Kidney (tissue), 22 donors: ENCODE measurements at places on chromosomes 7 and 10. TPM values are rescaled to one million over a fixed set of nuclear protein-coding genes. Genes with fewer than 3 reads are reported as not detected.

The HOXA11 gene
- total RNA-seq: 5.2 TPM

The FANK1 gene
- 13.4 TPM for total RNA-seq

The PRKAR2B gene
- total RNA-seq: 6.9 TPM

The ARID5B gene
- 77.9 TPM for total RNA-seq

The METTL27 gene
- total RNA-seq: 19.3 TPM

The HKDC1 gene
- total RNA-seq: 27.4 TPM

The AGR2 gene
- 164 TPM for total RNA-seq

The RAB19 gene
- total RNA-seq: 11.5 TPM

The TRIL gene
- total RNA-seq: 6.1 TPM

The ADD3 gene
- 79.2 TPM for total RNA-seq

- DNase-seq: no peak
- H3K4me3 ChIP-seq: no peak overlapping the region
- no peak overlapping the region for H3K27ac ChIP-seq
- H3K36me3 ChIP-seq: no peaks in the 10 kb centered on the region
- no peaks in the 10 kb centered on the region for H3K4me1 ChIP-seq
- no peaks in the 10 kb centered on the region for H3K27me3 ChIP-seq
Observed at GRCh38 chr7:96297876-96298275, 24.0 kb downstream of the SLC25A13 start.

GRCh38 chr10:102111276-102111675, 8.9 kb downstream of the LDB1 start:
- no peak overlapping the region for H3K4me3 ChIP-seq
- no peaks in the 10 kb centered on the region for H3K27me3 ChIP-seq
- no peak for DNase-seq
- peaks cover 38% of the 10 kb centered on the region for H3K36me3 ChIP-seq
- H3K4me1 ChIP-seq: peaks cover 25% of the 10 kb centered on the region

DNA sequence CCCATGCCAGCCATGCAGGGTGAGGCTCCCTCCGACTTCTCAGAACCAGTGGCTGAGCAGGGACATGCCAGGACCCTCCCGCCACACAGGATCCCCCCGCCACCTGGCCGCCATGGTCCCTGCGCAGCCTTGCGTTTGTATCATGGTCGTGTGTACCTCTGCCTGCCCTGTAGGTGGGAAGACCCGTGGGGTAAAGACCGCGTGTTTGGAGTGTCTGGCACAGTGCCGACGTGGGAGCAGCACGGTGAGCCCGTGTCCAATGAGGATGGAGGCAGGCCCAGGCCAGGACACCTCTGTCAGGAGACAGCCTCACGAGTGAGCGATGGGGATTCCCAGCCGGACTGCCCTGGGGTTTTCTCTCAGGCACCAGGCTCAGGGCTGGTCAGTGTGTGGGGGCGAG, 31.9 kb downstream of the NKX6-2 start:
- no peak overlapping the region for H3K27ac ChIP-seq
- no peaks in the 10 kb centered on the region for H3K27me3 ChIP-seq
- H3K4me3 ChIP-seq: no peak overlapping the region
- no peak for DNase-seq

DNA sequence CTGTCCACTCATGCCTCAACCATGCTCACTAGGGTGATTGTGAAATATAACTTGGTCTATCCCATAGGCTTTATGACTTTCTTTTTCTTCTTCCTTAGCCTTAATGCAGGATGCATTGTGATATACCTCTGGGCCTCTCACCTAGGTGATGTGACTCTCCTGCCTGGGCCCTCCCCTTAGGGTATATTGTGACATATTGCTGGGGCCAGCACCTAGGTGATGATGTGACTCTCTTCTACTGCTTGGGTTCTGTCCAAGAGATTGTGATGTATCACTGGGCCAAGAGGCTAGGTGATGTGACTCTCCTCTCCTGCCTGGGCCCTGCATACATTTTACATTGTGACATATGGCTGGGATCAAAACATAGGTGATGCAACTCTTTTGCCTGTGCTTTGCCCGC, 14.7 kb upstream of the ZNF107 start:
- no peaks in the 10 kb centered on the region for H3K27me3 ChIP-seq
- DNase-seq: no peak
- H3K4me1 ChIP-seq: no peaks in the 10 kb centered on the region

DNA sequence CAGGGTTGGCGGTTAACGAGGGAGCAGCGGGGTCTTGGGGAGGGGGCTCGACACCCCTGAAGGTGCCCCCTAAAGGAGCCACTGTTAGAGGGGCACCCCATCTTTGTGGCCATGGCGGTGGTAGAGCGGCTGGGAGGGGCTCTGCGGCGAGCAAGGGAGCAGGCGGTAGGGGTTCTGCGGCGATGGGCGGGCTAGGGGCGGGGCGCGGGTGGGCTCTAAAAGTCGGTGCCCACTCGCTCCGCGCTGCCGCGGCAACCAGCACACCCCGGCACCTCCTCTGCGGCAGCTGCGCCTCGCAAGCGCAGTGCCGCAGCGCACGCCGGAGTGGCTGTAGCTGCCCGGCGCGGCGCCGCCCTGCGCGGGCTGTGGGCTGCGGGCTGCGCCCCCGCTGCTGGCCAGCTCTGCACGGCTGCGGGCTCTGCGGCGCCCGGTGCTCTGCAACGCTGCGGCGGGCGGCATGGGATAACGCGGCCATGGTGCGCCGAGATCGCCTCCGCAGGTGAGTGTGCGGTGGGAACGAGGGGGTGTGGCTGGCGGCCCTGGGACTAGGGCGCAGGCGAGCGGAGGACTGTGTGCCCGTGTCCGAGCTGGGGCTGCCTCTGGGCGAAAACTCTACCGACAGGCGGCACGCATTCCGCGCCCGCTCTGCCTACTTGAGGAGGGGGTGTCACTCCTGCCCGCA, at the start of gene MEST:
TSS of gene MEST (plus strand) at position 245 of the 682 bp plus-strand sequence. CDS start at position 474, 229 bp downstream.
- peaks cover 14% of the 10 kb centered on the region for H3K4me1 ChIP-seq
- H3K36me3 ChIP-seq: no peaks in the 10 kb centered on the region
- peak; percentile 78 for DNase-seq
- peak within 1 kb of the TSS; percentile 57 for H3K4me3 ChIP-seq
- H3K27ac ChIP-seq: peak within 1 kb of the TSS; percentile 40
- no peaks in the 10 kb centered on the region for H3K27me3 ChIP-seq

DNA sequence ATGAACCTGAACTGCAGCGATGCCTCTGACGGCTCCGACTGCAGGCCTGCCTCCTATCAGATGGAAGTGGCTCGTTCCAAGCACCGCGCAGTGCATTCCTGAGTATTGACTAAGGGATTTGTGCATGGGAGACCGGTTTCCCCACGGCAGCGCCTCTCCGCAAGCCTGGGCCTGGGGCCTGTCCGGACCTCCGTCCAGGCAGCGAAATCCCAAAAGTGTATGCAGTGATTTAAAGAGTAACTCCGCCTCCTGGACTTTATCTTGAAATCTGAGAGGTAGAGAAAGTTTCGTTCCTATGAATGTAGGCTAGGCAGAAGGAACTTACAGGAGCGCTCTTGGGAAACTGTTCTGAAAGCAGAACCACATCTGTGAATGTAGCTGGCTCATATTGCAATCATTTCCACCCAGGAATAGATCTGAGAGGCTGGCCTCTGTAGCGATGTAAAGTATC, 106.2 kb upstream of the CELF2 start:
- H3K36me3 ChIP-seq: no peaks in the 10 kb centered on the region
- peaks cover 2% of the 10 kb centered on the region for H3K4me1 ChIP-seq
- no peaks in the 10 kb centered on the region for H3K27me3 ChIP-seq
- H3K27ac ChIP-seq: no peak overlapping the region
- no peak overlapping the region for H3K4me3 ChIP-seq
- peak; percentile 89 for DNase-seq

- peaks cover 8% of the 10 kb centered on the region for H3K4me1 ChIP-seq
- H3K36me3 ChIP-seq: no peaks in the 10 kb centered on the region
- H3K27me3 ChIP-seq: no peaks in the 10 kb centered on the region
- no peak for DNase-seq
- no peak overlapping the region for H3K27ac ChIP-seq
Observed at GRCh38 chr7:5629941-5630340, 151.5 kb downstream of the RNF216 start.

GRCh38 chr7:50262916-50263690, 41.4 kb upstream of the IKZF1 start:
- DNase-seq: no peak
- H3K4me3 ChIP-seq: no peak overlapping the region
- H3K36me3 ChIP-seq: no peaks in the 10 kb centered on the region
- no peaks in the 10 kb centered on the region for H3K4me1 ChIP-seq
- H3K27me3 ChIP-seq: no peaks in the 10 kb centered on the region

DNA sequence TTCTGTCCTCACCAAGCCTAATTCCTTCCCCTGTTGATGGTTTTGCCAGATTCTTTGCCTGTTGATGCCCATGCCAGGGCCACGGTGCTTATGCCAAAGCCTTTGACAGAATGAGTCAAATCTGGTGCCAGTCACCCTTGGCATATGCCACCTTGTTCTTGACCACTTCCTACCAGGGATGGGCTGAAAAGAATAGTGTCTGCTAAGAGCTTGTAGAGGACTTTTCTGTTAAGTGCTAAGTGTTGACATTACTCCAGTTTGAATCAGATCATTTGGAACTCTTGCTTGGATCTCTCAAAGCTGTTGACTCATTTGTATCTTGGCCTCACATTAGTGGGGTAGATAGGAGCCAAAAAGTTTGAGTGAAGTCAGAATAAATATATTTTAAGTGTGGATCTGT, 661.2 kb downstream of the AUTS2 start:
- no peaks in the 10 kb centered on the region for H3K36me3 ChIP-seq
- no peak overlapping the region for H3K27ac ChIP-seq
- no peak overlapping the region for H3K4me3 ChIP-seq
- no peak for DNase-seq
- H3K4me1 ChIP-seq: no peaks in the 10 kb centered on the region

- H3K27ac ChIP-seq: no peak overlapping the region
- no peak overlapping the region for H3K4me3 ChIP-seq
- no peaks in the 10 kb centered on the region for H3K27me3 ChIP-seq
- no peaks in the 10 kb centered on the region for H3K4me1 ChIP-seq
- peak; percentile 63 for DNase-seq
Observed at GRCh38 chr10:30755441-30755953, 125.9 kb upstream of the LYZL2 start.

DNA sequence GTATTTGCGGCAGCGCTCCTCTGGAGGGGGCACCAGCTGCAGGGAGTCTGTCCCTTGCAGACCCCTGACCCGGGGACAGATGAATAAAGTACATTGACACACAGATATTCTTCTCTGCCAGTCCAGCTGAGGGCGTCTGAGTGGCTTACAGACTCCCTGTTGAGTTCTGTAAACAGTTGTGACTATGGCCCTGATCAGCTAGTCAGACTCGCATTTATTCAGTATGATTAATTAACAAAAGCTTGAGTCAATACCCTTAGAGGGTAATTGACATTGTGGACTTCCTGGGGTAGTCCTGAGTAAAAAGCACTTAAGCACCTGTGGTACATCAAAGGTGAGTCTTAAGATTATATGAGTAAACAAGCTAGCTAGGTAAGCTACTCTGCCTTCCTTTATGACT, 21.0 kb downstream of the ANKRD30A start:
- H3K4me1 ChIP-seq: no peaks in the 10 kb centered on the region
- H3K27me3 ChIP-seq: no peaks in the 10 kb centered on the region
- DNase-seq: no peak
- no peak overlapping the region for H3K4me3 ChIP-seq
- no peak overlapping the region for H3K27ac ChIP-seq

DNA sequence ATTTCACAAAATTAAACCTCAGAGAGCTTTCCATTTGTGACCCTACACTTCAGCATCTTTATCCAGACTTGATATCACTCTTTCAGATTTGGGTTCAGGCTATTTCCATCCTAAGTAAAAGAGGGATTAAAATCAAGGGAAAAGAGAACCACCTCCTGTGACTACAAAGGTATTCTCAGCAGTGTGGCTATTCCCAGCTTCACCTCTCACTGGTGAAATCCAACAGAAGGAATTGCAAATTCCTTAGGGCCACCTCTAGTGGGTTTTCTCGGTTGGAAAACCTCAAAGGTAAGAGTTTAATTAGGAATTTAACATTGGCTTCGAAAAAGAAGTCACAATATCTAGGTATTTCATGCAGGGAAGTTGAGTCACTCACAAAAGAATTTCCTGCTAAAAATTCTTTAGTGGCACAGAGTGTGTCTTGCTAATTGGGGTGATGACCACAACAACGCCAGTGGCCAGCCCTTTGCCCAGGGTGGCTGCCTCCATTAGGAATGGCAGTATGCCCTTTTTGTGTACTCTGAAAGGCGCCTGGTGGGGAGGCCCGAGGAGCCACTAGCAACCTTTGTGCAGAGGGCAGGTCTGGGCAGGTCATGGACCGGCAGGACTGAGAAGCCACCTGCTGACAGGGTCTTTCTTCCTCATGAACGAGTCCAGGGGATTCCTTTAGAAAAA, 52.2 kb downstream of the SEM1 start:
- H3K27ac ChIP-seq: no peak overlapping the region
- no peak overlapping the region for H3K4me3 ChIP-seq
- no peaks in the 10 kb centered on the region for H3K36me3 ChIP-seq
- no peak for DNase-seq
- no peaks in the 10 kb centered on the region for H3K4me1 ChIP-seq

- DNase-seq: no peak
- no peaks in the 10 kb centered on the region for H3K36me3 ChIP-seq
- no peak overlapping the region for H3K4me3 ChIP-seq
- H3K4me1 ChIP-seq: no peaks in the 10 kb centered on the region
- H3K27me3 ChIP-seq: no peaks in the 10 kb centered on the region
- H3K27ac ChIP-seq: no peak overlapping the region
Observed at GRCh38 chr10:1561731-1562337, 175.5 kb downstream of the ADARB2 start.

DNA sequence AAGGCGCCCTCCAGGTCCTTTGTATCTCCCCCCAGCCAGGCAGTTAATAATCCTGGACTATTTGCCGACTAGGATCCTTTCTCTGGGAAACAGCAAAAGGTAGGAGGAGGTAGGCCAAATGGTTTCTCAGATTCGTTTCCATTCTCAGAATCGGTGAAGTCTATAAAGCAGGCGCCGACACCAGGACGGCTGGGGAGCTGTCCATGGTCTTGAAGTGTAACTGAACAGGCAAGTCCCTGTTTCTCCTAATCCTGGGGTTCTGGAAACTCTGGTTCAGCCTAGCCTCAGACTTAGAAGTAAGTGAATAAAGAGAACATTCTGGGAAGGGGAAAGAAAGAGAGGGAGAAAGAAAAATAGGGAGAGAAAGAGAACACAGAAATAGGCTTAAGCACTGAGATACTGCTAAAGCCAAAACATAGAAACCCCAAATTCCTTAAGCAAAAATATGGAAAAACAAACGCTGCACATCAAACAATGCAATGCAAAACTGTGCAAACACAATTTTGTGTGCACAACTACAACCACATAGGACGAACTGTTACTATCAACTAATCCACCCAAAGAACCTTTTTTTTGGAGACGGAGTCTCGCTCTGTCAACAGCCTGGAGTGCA, 11.1 kb upstream of the INA start:
- H3K4me3 ChIP-seq: no peak overlapping the region
- H3K36me3 ChIP-seq: no peaks in the 10 kb centered on the region
- no peak overlapping the region for H3K27ac ChIP-seq
- H3K4me1 ChIP-seq: no peaks in the 10 kb centered on the region
- H3K27me3 ChIP-seq: no peaks in the 10 kb centered on the region
